NCI-H1930 (cell line): ENCODE measurements at places on chromosomes 6 and 20.

- DNase-seq: no peak
Observed at GRCh38 chr6:106476331-106477105, 116.0 kb downstream of the CRYBG1 start.

DNA sequence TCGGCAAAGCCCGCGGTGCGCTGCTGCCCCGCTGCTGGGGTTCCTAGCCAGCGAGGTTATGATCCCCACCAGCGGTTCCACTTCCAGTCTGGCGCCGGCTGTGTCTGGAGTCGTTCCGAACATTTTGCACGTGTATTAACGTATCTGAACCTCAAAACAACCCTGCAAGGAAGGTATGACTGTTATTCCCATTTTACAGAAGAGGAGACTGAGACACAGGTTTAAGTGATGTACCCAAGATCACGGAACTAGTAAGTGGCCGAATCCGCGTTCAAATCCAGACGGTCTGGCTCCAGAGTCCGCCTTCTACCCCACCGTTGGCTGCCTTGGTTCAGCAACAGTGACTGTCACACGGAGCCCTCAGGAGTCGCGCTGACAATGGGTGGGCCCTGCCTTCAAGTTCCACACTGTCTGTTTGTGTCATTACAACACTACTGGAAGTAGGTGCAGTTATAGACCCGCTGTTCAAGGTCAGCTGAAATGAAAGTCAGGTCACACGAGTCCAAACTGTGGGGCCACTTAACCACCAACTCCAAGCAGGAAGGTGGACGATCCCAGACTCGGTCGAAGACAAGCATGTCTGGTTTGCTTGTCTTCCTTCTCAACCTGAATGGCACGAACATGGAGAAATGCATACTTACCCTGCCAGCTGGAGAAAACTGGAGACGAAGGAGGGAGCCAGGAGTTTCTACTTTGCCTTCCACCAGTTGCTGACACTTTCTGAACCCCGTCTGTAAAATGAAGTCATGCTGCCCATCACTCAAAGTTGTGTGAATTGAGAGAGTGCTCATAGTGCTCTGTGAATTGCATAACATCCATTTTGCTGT is 803 bp upstream of the SRXN1 start:
- DNase-seq: no peak

DNA sequence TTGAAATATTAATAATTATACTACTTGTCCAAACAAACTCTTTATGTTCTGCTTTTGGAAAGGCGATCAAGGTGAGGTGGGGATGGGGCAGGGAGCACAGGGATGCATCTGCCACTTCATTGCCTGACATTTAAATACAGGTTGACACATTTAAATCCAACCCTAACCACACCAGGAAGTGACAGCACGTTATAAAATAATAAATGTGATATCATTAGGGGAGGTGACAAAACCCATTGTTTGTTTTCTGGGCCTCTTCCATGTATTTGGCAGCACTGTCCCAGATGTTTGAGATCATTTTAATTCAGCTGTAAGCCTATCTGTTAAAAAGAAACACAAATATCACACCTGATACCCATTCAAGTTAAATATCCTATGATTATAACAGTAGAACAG is 342.4 kb upstream of the ARID1B start:
- DNase-seq: no peak

DNA sequence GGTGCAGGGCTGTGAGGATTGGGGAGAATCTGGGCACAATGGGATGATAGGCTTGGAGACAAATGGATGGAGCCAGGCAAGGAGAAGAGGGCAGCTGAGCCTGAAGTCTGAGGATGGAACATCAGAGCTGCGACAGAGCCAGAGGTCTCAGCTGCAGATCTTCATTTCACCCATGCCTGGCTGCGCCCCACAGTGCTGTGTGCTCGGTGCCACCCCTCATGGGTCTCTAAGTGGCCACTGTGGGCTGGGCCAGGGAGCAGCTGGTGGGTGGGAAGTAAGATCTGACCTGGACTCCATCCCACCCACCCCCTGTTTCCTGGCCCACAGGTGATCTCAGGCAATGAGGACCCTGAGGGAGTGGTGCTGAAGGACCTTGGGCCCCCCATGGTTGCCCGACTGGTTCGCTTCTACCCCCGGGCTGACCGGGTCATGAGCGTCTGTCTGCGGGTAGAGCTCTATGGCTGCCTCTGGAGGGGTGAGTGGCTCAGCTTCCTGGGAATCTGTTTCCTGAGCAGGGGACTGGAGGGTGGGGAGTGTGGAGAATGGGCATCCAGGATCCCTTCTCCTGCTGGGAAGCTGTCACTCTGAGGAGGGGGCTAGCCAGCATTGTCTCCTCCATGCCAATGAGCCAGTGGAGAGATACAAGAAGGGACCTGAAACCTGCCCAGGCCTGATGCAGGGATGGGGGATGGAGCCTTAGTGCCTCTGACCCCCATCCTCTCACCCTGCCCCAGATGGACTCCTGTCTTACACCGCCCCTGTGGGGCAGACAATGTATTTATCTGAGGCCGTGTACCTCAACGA is 6.5 kb downstream of the DDR1 start:
- no peak for DNase-seq

DNA sequence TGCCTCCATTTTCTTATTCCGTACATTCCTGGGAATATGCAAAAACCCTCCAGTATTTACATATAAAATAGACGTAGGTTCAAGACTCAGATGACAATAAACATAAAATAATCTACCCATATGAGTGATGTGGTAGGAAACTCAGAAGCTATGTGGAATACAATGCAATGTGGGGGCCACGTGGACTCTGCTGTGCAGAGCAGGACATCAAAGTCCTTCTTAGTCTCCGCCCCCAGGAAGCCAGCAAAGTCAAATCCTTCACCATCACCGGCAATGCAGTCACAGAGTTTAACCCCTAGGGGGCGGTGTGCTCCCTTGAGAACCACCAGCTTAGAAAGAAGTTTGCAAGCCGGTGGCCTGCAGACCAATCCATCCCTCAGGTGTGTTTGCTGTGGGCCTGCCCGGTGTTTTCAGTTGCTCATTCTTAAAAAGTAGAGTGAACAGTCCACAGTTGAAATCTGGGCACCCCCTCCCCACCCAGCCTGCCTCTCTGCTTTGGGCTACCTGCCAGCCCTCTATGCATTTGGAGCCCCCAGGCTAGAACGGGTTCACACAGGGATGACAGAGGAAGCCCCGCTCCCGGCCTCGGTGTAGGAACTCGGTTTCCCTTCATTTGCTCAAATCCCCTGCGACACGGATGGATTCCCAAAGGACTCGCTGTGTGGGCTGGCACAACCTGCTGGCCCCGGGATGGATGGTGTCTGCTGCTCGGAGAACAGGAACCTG is 59.9 kb downstream of the SULF2 start:
- peak; percentile 70 for DNase-seq

DNA sequence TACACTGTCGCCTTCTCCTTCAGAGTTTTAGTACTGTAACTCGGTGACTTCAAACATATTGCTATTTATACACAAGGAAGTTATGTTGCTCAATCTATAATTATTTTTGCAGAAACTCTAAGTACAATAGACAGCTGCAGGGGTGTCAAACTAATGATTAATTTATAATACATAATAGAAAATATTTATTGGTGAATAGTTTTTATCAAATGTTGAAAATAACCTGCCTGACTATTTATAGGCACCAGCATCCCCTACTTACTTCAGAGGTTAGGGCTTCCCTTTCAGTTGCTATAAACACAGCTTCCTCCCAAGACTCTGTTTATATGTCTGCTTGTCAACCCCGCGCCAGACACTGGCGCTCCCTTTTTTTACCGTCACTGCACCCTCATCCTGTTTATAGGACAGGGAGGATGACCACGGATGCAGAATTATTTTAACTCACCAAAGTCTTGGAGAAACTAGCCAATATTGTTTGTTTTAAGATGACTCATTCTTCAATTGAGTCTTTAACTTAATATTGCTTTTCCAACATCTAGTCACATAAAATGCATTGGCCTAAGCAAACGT is 225.0 kb downstream of the ALDH8A1 start:
- no peak for DNase-seq

- no peak for DNase-seq
Observed at GRCh38 chr6:130421585-130421984, 55.8 kb downstream of the TMEM200A start.

DNA sequence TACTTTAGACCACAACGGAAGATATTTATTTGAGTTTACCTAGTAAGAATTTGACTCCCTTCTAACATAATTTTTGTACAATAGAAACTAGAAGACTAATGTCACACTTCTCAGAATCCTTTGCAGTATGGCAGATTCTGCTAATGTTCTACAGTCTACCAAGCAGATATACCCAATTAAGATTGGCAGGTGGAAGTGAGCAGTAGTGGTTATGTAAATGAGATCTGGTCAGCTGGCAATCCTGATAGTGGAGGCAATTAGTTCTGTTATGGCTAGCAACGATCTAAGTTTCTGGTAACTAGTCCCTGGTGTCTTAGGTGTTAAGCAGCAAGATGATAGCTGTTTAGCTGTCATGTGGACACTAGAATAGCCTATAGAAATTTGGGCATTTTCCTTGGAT is 101.0 kb downstream of the CENPW start:
- DNase-seq: no peak
